Body of pancreas (tissue), 4 donors: ENCODE measurements at places on chromosomes 16 and 17.

GRCh38 chr16:19104607-19105006 lies 9.2 kb upstream of the ITPRIPL2 start:
- H3K36me3 ChIP-seq = no peaks in the 10 kb centered on the region
- no peak overlapping the region for H3K27ac ChIP-seq
- no peaks in the 10 kb centered on the region for H3K4me1 ChIP-seq
- no peak overlapping the region for H3K4me3 ChIP-seq
- no peaks in the 10 kb centered on the region for H3K27me3 ChIP-seq
- DNase-seq = no peak

DNA sequence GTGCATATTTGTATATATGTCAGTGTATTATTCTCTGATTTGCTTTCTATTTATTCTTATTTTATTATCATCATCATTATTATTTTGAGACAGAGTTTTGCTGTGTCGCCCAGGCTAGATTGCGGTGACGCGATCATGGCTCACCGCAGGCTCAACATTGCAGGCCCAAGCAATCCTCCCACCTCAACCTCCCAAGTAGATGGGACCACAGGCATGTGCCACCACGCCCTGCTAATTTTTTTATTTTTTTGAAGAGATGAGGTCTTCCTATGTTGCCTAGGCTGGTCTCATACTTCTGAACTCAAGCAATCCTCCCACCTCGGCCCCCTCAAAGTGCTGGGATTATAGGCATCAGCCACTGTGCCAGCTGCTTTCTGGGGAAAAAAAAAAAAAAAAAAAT lies 8.4 kb upstream of the ARHGAP17 start:
- H3K4me1 ChIP-seq = no peaks in the 10 kb centered on the region
- H3K27ac ChIP-seq = no peak overlapping the region
- no peak for DNase-seq
- H3K36me3 ChIP-seq = no peaks in the 10 kb centered on the region
- no peak overlapping the region for H3K4me3 ChIP-seq
- no peaks in the 10 kb centered on the region for H3K27me3 ChIP-seq

DNA sequence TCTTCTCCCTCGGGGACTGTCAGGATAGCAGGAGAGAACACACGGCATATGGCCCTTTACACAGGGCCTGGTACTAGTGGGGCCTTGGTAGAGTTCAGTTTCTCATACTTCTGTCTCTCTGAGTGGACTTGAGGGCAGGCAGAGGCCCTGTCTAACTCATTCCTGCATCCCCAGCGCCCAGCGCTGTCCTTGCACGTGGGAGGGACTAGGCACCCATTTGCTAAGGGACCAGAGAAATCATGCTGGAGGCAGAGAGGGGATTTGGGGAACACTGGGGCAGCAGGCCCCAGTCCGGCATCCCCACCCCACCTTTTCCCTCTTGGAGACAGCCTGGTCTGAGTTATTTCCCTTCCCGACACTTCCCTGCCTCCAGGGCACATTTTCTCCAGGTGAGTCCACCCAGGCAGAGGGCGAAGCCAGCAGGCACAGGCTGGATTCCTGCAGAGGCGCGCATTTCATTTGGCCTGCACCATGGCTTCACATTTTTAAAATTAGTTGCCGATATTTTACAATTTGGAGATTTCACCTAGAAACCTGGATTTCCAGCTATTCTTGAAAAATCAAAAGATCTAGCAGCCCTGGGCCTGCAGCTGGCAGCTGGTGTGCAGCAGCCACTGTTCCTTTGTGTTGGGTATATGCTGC lies 9.7 kb upstream of the NKD1 start:
- DNase-seq = no peak
- no peak overlapping the region for H3K27ac ChIP-seq
- no peaks in the 10 kb centered on the region for H3K27me3 ChIP-seq
- H3K4me1 ChIP-seq = no peaks in the 10 kb centered on the region

GRCh38 chr17:30832438-30833124 lies 815 bp downstream of the ATAD5 start:
- no peaks in the 10 kb centered on the region for H3K27me3 ChIP-seq
- H3K4me3 ChIP-seq = peak overlapping the region; percentile 66
- no peaks in the 10 kb centered on the region for H3K36me3 ChIP-seq
- H3K4me1 ChIP-seq = peaks cover 12% of the 10 kb centered on the region
- no peak for DNase-seq
- H3K27ac ChIP-seq = no peak overlapping the region

DNA sequence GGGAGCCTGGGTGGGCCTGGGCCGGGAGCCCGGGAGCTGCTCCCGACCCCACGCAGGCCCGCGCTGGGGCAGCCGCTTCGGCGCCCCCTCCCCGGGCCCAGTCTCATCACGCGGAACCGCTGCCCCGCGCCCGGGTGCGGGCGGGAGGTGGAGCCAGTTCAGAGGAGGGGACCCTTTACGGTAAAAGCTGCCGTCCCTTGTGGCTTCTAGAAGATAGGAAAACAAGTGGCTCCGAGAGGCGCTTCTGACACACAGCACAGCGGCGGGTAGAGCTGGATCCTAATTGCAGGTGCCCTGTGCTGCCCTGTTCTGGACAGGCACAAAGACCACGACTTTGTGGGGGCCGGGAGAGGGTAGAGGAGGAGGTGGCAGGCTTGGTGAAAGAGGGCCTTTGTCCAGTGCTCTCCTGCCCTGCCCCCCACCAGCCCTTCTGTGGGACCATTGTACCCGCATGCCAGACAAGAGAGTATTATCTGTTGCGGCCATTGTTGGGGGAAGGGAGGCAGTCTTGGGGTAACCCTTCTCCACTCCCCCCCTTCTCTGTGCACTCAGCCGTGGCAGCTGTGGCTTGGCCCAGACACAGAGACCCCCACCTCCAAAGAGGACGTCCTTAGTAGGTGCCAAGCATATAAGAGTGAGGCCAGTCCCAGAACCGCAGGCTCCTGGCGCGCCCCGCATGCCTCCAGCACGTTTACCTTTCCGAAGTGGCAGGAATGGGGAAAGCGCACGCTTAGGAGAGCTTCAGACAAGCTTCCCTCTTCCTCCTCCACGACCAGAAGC lies 736 bp downstream of the CNP start:
- peak; percentile 51 for DNase-seq
- H3K4me1 ChIP-seq = peaks cover 73% of the 10 kb centered on the region
- H3K27me3 ChIP-seq = no peaks in the 10 kb centered on the region
- peak overlapping the region; percentile 66 for H3K4me3 ChIP-seq
